Anterior cingulate cortex (tissue), 58 donors: ENCODE measurements at places on chromosomes 5 and 9.

DNA sequence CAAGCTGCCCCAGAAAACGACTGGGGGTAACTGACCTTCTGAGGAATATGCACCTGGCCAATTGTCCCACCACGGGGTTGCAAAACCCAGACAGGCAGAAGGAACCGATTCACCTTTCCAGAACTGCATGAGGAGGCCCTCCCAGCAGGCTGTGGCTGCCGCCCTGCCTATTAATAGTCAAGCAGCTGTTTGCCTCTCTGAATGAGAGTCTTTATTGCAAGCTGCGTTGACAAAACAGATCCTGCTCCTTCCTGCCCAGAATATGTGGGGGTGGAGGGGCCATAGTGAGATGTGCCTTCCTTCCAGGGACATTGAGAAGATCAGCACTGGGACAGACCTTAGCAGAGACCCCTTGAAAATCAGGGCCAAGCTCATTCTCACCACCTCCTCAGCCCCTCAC lies 18.3 kb upstream of the TCOF1 start:
- DNase-seq, result peak; percentile 37

GRCh38 chr5:136206361-136206760 lies 13.4 kb upstream of the SMIM32 start:
- DNase-seq, result no peak

GRCh38 chr9:20526500-20527319 lies 95.6 kb downstream of the MLLT3 start:
- no peak for DNase-seq

GRCh38 chr5:158725297-158725851 lies 374.3 kb downstream of the EBF1 start:
- peak; percentile 27 for DNase-seq

GRCh38 chr9:127109212-127109711 lies 13.2 kb downstream of the ANGPTL2 start:
- no peak for DNase-seq

DNA sequence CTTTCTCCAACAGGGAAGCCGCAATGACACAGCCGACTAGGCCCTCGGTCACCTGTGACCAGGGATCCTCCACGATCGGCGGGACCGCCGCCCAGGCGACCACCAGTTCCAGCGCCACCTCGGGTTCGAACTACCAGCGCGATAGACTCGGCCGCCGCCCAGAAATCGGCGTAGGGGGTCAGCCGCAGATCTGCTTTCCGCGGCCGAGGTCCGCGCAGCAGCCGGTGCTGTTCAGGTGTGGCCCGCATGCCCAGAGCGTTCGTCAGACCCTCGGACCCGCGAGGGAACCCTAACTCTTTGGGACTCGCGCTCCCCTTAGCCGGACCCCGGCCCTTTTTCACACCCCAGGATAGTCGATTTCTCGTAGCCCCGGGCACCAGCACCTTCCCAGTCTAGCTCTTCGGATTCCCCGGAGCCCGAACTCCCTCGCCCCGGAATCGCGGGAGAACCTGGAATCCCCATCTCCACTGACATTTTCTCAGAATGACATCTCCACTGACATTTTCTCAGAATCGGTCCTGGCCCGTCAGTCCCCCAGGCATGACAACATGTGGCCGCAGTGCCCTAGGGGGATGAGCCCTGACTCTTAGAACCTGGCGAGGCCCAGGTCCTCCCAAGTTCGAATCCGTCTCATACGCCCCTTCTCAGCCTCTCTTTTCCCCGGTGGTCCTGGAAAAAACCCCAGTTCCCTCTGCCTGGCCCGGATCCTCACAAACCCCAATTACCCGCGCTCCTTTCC lies 428 bp downstream of the C5orf52 start:
- DNase-seq, result no peak

- DNase-seq, result no peak
Observed at GRCh38 chr5:14280294-14280854, 137.2 kb downstream of the TRIO start.

- no peak for DNase-seq
Observed at GRCh38 chr5:166349046-166349445, 1942.4 kb upstream of the WWC1 start.

GRCh38 chr5:173789031-173789920 lies 98.9 kb upstream of the CPEB4 start:
- DNase-seq, result no peak

DNA sequence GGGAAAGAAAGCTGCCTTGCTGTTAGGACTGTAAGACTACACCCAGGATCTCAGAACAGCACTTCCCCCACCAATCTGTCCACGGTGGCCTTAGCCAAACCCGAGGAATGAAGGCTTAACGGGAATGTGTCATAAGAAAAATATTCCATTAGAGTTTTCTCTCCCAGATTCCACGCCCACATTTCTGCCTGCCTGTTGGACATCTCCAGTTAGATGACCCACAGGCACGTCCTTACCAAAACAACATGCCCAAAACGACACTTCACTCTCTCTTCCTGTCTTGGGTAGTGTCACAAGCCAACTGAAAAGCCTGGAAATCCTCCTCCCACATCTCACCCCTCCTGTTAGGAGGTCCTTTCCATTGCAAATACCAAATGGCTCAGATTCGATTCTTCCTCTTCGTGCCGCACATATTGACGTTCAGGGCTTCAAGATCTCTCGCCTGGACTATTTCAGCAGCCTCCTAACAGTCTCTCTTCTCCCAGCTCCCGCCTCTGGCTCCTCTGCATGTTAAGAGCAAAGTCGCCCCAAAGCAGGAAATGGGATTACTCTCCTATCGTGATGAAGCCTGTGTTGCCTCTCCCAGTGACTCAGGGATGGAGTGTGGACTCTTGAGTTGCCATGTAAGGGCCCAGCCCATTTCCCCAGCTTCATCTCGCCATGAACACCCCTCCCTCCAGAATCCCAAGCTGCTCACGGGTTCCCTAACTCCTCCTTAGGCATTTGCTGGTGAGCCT lies 159.3 kb downstream of the NR3C1 start:
- DNase-seq, result no peak

DNA sequence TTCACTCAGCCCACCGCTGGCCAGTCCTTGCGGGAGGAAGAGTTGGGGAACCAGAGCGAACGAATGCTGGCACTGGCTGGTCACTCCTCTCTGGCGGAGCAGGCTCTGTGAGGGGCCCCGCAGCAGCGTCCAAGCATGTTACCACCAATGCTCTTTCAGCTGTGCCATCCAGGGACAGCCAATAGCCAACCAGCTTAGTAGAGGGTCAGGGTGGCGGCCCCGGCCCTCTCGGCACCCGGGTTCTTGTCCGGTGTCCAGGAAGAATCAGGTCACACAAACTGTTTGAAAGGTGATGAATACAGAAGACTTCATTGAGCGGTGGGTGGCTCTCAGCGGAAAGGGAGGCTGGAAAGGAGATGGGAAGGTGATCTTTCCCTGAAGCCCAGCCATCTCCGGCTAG lies 135.3 kb downstream of the EGFLAM start:
- DNase-seq, result no peak
